H4 (cell line): ENCODE measurements at places on chromosomes 2 and 18. TPM values are rescaled to one million over a fixed set of nuclear protein-coding genes. Genes with fewer than 3 reads are reported as not detected.

- DNase-seq, result no peak
Observed at GRCh38 chr2:147712051-147712450, 132.8 kb upstream of the ACVR2A start.

DNA sequence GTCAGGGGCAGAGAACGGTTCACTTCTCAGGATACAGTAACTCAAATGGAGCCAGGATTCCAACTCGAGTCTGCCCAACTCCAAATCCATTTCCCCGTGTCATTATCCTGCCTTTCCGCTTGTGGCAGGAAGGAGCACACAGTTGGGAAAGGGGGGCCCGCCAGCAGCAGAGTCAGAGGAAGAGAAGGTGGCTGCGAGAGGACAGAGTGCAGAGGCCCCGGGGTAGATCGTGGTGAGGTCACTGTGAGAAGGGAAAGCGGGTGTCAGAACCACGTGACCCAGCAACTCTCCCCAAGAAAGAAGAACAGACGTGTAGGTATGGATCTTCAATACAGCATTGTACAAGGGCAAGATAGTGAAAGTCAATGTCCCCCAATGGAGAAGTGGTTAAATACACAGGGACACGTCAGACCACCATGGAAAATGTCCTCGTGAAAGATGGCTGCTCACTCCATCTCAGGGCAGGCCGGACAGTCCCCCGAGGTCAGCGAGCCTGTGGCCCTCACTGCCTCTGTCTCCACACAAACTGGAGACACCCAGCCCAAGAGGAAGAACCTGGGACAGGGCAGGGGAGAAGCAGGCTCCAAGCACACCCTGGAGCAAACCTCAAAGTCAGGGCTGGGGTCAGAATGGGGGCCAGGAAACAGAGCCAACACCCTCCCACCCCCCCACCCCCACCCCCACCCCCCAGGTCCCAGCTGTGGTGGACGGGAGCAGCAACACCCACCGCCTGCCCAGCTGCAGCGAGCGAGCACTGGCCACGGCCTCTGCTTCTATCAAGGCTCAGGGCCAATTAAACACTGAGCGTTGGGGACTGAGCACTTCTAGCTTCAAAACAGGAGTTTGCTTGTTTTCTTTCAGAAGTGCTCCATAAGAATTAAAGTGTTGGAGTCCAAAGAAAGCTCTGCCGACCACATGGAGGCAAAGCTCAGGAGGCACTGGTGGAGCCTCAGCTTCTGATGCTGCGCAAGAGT lies 92.7 kb downstream of the EIPR1 start:
- no peak for DNase-seq

DNAH6 gene
- total RNA-seq, result 0.02 TPM in 1 of 2 replicates, not detected in the other

CHST10 gene
- total RNA-seq, result 13.4 and 14.9 TPM in 2 replicates

DTNB gene
- total RNA-seq, result 4.8 and 5.9 TPM in 2 replicates
